NCI-H2081 (cell line): ENCODE measurements at places on chromosomes 6 and 20.

- DNase-seq: no peak
Measured at GRCh38 chr20:51026269-51026668, 3.4 kb upstream of the KCNG1 start.

DNA sequence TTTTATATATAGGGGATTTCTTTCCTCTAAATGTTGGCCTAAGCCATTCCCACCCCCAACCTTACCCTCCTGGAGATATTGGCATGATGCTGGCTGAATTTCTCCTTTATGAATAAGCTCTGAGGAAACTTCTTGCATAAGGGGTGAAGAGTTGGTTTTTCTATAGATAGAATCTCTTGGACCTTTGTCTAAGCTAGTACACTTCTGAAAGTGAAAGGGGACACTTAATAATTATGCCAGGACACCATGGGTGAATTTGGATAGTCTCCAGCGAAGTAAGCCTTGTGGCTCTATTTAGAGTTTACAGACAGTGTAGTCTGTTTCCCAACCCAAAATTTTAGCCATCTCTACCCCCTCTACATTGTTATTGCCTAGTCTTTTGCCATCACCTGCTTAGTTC is 27.1 kb upstream of the FABP7 start:
- no peak for DNase-seq

DNA sequence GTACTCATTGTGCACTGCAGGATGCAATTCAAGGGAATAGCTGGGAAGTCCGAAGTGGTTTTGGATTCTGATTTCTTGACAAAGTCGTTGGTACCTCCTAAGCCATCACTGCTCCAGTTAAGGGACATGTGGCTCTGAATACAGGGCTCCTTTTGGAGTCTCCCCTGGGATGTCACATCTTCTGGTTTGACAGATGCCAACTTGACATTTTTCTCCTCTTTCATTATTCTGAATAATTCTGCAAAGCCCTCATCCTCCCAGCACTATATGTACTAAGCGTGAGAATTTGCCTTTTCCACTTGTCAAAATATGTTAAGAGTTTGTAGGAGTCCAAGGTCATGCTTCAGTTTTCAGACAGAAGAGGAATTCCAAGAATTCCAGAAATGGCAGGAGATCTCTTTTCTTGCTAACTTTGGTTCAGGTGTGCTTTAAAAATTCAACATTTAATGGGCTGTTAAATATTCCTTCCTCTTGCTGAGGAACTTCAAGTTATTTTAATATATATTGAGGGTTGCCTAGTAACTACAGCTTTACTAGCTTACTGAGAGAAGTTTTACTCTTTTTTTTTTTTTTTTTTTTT is 38.7 kb downstream of the DOK5 start:
- no peak for DNase-seq

GRCh38 chr20:62795023-62795761 is 1.1 kb upstream of the MRGBP start:
- DNase-seq: peak; percentile 62

- DNase-seq: no peak
Measured at GRCh38 chr6:108596956-108597355, 36.2 kb downstream of the FOXO3 start.

DNA sequence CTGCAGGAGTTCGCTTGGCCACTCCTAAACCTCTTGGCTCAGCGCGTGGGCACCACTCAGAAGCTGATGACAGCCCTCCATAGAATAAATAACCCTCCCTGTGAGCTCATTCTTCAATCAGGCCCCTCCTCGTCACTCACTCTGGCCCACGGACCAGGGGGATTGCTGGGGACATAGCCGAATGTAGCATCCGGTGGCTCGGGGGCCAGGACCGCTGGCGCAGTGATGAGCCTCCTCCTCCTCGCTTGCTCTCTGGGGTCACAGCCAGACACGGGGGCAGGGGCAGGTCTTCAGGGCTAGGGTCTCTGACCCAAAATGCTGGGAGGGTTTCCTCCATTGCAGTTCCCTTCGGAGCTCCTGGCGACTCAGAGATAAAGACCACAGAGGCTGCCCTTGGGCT is 79.9 kb downstream of the TFAP2C start:
- DNase-seq: no peak

- no peak for DNase-seq
Measured at GRCh38 chr6:50707652-50708300, 5.5 kb upstream of the TFAP2D start.

DNA sequence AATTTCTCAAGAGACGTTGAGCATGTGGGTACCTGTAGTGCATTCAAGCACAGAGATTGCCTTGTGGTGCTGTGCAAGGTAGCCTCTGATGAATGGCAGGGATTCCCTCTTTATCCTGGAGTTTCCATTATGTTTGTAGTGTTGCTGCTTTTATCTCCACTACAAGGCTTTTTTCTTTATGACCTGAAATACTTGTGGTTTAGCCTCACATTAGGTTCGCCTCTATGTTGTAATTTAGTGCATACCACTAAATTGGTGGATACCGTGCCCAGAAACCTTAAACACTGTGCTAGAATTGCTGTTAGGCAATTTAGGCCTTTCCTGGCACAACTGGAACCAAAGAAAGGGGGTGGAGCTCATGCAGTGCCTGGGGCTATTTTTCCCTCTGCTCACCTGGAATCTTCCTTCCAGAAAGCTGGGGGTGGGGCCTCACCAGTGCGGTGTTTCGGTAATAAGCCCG is 76.8 kb downstream of the NCOA7 start:
- peak; percentile 72 for DNase-seq

DNA sequence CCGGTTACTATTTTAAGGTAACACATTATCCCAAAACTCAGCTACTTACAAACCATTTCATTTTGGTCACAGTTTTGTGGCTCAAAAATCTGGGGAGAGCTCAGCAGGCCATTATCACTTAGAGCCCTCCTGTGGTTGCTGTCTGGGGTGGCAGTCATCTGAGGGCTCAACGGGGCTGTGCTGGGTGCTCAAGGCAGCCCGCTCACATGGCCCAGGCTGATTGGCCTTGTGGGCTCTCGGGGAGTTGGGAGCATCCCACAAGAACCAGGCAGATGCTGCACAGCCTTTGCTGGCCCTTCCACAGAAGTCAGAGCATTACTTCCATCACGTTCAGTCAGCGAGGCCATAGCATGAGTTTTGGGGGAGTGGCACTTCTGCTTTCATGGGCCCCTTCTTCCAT is 6.3 kb upstream of the VSX1 start:
- DNase-seq: no peak

- DNase-seq: peak; percentile 48
Measured at GRCh38 chr6:93417421-93418013, 1.8 kb downstream of the EPHA7 start.

- no peak for DNase-seq
Measured at GRCh38 chr6:76420094-76420493, 347.6 kb upstream of the IMPG1 start.

DNA sequence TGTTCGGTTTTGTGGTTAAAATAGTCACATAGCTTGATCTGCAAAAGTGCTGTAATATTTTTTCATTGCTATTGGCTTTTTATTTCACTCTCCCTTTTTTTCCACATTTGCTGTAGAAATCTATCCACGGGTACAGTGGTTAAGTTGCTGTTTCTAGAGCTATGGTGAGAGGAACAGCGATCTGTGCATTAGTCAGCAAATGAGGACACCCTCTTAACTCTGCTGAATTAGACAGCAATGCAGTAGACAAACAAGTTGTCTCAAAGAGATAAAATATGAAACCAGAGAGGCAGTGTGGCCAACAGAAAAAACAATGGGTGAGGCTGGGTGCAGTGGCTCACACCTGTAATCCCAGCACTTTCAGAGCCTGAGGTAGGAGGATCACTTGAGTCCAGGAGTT is 17.6 kb upstream of the SYNJ2 start:
- DNase-seq: no peak

GRCh38 chr20:42844751-42845150 is 345.0 kb downstream of the PTPRT start:
- no peak for DNase-seq

GRCh38 chr6:41942067-41942851 is 651 bp upstream of the CCND3 start:
- no peak for DNase-seq

DNA sequence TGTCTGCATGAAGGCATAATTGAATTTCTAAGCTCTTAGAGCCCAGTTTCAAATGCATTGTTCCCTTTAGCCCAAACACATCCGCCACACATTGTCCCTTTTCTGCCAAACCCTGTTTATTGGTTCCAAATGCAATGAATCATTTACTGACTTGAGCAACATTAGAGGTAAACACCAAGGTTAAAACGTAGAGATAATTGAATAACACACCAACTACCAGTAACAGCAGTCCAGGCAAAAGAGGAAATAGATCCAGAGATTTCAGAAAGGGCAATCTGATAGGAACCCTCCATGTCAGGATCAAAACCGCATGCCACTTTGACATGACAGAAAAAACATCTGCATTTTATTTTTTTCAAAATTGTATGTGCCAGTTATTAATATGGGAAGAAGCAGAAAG is 114.8 kb downstream of the PKHD1 start:
- DNase-seq: no peak

DNA sequence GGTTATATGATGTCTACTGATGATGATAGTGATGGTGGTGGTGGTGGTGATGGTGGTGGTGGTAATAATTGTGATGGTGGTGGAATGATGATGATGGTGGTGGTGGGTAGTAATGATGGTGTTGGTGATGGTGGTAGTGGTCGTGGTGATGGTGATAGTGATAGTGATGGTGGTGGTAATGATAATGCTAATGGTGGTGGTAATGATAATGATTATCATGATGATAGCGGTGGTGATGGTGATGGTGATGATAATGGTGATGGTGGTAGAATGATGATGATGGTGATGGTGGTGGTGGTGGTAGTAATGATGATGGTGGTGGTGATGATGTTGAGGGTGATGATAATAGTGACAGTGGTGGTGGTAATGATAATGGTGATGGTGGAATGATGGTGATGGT is 4.5 kb upstream of the LPA start:
- no peak for DNase-seq

- no peak for DNase-seq
Measured at GRCh38 chr20:11227602-11228001, 553.8 kb upstream of the JAG1 start.

DNA sequence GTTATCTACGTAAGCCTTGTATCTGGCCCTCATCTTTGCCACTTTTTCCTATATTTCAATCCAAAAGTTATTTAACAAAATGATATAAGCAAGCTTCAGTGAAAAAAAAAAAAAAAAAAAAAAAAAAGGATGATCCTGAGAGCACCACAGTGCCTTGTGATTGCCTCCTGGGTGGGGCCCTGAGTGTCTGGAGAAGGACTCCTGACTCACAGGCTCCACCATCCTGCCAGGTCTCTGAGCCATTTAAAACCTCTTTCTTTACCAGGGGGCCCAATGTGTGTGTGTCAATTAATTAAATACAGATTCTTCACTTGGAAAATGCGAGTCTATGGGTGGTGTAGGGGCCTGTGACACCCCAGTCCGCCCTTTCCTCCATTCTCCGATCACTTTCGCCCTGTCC is 105.2 kb downstream of the SMOC2 start:
- no peak for DNase-seq

- DNase-seq: no peak
Measured at GRCh38 chr6:21928827-21929226, 335.3 kb downstream of the SOX4 start.

DNA sequence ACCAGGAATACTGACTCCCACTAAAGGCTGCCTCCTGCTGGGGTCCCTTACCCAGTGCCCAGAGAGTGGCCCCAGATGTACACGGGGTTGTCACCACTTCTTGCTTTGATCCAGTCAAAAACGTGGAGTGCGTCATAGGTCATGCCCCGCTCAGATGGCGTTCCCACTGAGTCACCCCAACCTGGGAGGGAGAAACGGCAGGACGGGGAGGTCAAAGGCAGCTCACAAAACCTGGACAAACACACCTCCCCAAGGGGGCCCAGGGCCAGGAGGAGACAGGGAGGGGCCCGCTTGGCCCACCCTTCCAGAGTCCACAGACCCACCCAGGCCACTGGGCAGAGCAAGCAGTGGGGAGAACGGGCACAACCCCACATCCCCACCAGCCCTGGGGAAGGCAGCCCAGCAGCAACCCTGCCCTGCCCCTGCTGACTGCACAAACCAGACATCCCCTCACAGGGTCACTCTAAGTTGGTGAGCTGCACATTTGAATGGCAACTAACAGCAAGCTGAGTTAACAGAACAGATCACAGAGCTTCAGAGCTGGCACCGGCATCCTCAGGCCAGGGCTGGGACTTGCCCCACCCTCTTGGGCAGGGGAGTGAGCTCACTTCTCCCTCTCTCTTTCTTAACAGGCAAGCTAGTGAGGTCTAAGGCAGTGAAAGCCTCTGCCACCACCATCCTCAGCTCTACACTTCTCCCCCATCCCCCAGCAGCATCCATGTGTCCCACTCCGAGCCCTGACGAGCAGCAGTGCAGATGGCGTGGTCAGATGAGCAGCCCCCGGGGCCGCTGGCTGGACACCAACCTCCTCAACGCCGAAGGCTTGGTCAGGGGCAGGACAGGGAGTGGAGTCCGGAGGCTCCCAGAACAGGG is 61.7 kb downstream of the PYGB start:
- no peak for DNase-seq

DNA sequence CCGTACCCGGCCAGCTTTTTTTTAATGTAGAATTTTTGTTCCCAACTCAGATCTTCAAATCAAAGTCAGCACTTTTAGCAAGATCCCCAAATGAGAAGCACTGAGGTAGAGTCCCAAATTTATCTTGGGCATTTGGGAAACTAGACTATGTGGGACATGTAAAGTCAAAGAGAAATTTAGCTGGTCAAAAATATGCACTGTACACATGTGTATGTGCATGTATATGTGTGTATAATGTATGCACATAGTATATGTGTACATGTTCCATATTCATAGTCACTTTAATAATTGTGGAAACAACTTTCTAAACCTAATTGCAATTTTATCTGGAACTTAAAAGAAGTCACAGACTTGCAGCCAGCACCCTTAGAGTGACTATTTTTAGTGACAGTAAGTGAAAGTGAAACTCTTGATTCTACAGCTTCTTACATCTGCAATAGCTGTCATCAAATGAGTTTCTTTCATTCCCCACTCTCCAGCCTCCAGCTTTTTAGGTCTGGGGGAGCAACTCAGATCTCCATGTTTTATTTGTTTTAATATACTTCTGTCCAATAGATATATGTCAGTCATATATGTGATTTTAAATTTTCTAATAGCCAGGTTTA is 53.6 kb downstream of the CDC40 start:
- DNase-seq: no peak

DNA sequence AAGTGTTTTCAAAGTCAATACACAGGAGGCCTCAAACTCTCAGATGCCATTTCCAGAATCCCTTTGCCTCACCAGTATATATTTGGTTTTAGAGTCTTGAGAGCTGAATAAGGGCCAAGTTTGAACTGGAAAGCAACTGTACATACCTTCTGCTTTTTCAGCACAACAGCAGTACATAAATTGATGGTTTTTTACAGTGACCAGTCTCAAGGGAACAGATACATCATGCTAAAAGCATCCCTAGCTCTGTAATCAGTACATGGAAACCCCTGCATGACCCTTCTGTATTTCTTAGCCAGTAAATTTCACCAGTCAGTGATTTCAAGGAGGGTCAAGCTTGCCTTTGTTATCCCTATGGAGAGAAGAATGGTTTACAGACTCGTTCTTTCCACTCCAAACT is 40.6 kb upstream of the ECHDC1 start:
- DNase-seq: no peak

- DNase-seq: no peak
Measured at GRCh38 chr6:75460681-75461080, 32.9 kb downstream of the FILIP1 start.
